Spleen (tissue), 13 donors: ENCODE measurements at places on chromosomes 5 and 9.

DNA sequence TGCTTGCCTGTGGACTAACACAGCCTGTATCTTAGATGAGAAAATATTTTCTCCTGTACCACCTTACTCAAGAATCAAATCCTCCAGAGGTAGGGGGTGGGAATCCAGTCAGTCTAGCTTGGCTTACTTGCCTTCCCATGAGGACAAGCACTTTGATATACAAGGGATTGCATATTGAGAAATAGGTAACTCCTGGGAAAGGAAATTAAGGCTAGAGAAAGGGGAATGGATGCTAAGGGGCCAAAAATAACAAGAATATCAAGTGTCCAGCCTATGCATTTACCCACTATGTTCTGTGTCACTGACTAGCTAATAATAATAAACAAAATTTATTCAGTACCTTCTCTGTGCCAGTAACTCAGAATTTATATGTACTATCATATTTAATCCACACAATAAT, 21.4 kb upstream of the SNX2 start:
- DNase-seq, result no peak

DNA sequence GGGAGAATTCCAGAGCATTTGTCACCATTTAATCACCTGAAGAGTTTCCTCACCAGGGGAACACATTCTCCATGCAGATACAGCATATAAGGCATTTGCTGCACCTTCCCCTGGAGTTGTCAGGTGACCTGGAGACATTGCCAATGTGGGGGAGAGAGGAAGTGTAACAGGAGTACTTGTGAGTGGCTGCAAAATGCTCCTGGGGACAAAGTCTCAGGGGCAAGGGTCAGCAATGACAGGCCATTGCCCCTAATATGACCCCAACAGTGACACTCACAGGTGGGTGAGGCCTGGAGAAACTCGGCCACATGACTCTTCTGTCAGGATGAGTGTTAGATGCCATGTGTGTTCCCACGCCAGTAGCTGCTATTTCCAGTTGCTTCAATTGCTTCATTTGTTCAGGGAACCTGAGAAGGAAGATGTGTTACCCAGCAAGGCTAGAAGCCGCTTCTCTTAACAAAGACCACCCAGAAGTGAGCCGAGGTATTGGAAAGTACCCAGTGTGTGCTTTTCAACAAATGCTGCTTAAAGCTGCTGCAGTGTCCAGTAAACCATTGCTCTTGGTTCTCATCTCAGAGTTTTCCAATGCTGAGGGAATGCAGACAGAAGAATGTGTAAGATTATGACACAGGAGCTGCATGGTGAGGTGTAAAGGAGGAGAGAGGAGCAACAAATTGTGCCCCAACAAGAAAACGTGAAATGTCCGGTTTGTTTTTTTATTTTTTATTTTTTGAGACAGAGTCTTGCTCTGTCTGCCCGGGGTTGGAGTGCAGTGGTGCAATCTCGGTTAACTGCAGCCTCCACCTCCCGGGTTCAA, 128.2 kb upstream of the SLC44A1 start:
- no peak for DNase-seq

DNA sequence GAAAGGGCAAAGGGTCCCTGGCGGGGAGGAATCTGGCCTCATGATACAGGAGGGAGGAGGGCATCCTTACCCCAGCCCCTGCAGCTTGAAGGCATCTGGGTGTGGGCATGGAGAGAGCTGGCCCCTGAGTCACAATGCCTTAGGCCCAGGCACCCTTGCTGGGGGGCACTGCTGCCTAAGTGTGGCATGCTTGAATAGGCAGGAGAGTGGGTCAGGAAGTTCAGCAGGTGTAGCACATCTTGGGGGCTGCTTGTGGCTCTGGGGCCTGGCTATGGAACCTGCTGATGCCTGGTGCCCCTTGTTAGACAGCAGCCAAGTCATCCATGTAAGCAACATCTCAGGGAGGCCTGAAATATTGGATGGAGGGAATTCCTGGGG, 63.1 kb downstream of the HSPA4 start:
- no peak for DNase-seq

GRCh38 chr5:15734058-15734457, 234.1 kb downstream of the FBXL7 start:
- no peak for DNase-seq

DNA sequence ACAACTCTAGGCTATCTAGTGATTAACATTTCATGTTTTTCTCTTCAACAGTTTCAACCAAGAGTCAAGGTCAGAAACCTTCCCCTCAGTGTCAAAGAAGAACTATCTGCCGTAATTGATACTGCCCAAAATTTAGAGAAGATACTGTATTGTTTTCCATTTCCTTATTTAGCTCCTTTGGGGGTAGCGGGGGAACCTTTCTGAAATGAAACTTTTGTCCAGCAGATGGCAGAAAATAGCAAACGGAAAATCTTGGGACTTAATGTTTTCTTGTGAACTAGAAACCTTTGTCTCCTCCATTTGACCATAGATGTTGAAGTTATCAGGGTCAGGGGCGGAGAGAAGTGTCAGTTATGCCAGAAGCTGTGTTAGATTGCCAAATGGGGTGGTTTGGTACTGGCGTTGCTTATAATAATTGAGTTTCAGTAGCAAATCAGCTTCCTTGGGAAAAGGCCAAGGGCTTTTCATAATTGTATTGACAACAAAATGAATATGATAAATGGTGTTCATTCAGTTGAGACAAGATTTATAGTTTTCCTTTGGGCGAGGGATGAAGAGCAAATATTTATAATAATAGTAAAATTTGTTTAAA, 101.7 kb upstream of the TLX3 start:
- no peak for DNase-seq

DNA sequence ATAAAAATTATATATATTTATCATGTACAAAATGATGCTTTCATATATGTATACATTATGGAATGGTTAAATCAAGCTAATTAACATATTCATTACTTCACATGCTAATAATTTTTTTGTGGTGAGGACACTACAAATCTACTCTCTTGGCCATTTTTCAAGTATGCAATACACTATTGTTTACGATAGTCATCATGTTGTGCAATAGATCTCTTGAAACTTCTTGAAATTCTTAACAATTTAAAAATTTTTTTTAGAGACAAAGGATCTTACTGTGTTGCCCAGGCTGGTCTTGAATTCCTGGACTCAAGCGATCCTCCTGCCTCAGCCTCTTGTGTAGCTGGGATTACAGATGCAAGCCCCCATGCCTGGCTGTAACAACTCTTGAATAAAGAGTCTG, 45.2 kb upstream of the SHOC1 start:
- DNase-seq, result no peak

- DNase-seq, result no peak
Measured at GRCh38 chr5:155049569-155050383, 36.2 kb downstream of the KIF4B start.

DNA sequence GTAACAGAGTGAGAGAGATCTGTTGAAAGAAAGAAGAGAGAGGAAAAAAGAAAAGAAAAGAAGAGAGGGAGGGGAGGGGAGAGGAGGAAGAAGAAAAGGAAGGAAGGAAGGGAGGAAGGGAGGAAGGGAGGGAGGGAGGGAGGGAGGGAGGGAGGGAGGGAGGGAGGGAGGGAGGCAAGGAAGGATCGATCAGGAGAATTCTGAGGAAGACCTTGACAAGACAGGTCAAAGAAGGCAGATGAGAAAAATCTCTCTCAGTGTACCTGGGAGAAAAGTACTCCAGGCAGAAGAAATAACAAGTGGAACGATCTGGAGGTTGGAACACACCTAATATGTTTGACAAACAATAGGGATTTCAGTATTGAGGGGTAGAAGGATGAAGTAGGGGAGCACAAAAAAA, 64.6 kb upstream of the SUSD1 start:
- no peak for DNase-seq

GRCh38 chr9:137320555-137321384, 18.7 kb upstream of the NRARP start:
- DNase-seq, result peak; percentile 90

- DNase-seq, result no peak
Measured at GRCh38 chr9:22382331-22382730, 64.3 kb upstream of the DMRTA1 start.

DNA sequence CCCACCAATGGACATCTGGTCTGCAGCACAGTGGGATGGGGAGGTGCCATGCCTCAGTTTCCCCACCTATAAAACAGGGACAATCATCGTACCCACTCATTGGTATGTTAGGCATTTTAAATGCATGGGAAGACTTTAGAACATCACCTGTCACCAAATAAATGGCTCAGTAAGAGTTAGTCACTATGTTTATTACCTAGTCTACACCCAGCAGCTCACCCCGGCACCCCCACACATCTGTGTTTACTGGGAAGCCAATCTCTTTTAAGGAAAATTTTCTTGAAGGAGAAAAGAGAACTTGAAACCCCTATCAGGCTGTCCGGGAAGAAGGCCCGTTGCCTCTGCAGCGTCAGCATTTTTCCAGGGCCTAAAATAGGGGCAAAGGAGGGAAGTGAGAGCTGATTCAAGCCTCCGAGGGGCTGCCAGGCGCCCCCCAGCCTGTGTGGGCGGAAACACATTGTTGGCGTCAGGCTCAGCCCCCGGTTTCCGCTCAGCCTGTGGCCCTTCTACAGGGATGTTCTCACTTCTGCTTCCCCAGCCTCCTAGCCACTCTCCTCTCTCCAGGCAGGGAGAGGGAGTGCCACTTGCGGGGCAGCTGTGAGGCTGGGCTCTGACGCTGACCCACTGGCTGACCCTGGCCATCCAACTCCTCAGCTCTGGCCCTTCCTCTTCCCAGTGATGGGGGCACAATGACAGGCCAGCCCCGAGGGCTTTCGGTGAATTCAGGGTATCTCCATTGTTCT, 4.6 kb downstream of the CSF1R start:
- peak; percentile 88 for DNase-seq

DNA sequence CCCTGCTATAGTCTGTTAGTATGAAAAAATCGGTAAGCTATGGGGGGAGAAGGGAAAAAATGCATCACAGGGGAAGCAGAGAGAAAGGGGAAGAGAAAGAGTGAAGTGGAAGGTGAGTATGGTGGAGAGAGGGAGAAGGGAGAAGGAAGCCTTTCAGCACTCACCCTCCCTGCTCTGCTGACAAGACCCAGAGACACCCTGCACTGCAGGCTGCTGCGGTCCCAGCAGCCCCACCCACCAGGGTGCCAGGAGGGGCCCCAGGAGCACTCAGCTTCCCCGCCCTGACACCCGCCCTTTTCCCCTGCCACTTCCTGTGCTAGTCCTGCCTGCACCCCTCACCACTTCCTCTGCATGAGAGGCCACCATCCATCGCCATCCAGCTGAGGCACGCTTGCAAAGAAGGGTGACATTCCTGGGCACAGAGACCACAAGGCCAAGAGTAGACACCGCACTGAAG, 12.7 kb downstream of the STK10 start:
- peak; percentile 98 for DNase-seq

GRCh38 chr5:169694091-169694625, 57.1 kb downstream of the DOCK2 start:
- no peak for DNase-seq

- DNase-seq, result no peak
Measured at GRCh38 chr9:115939065-115939765, 214.4 kb upstream of the PAPPA start.

- DNase-seq, result no peak
Measured at GRCh38 chr5:68086439-68086838, 129.1 kb upstream of the PIK3R1 start.

DNA sequence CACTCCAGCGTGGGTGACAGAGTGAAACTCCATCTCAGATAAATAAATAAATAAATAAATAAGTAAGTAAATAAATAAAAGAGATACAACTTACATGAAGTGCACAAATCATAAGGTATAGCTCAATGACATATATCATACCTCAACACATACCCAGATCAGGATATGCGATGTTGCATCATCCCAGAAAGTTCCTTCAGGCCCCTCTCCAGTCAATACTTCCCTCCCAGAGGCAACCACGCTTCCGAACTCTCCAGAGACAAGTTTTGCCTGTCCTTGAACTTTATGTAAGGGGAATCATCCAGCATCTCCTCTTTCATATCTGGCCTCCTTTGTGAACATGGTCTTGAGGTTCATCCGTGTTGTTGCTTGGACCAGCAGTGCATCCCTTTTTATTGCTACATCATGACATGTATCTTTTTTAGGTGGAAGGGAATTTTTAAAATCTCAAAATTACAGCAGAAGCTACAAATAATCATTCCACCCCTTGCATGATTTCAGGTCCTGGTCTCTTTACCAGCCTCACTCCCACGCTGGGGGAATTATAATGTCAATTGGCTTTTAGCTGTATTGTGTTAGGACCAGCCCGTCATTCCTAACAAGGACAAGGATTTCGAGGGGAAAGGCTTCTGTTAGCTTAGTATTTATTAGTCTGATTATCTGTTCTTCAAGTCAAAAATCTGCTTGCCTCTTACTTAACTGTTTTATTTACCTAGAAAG, 32.9 kb upstream of the AOPEP start:
- no peak for DNase-seq

DNA sequence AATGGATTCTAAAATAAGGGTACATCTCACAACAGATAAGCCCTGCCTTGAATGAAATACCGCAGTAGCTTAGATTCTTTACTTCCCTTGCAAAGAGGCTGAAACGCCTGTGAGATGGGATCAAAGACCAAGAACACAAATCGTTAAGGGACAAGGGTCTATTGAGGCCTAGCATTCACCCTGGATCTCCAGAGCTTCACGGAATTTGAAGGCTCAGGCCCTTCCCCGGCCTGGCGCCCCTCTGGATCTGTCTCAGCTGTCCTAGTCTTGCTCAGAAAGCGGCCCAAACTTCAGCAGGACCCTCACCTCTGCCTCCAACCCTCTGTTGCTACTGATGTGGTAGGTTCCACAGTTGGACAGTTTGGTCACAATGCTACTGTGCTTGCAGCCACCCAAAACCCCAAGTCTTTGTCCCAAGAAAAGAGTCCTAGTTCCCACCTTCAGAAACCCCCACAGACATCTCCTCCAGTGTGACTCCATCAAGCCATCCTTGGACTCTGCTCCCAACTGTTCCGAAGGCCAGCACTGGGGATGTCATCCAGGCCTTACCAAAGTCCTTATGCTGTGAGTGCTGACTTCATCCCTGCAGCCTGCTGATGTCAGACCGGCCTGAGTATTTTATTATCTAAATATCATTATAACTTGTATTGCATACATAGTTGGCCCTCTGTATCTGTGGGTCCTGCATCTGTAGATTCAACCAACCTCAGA, 9.4 kb downstream of the CORO2A start:
- DNase-seq, result peak; percentile 38

- no peak for DNase-seq
Measured at GRCh38 chr9:126474206-126474765, 139.4 kb upstream of the LMX1B start.

DNA sequence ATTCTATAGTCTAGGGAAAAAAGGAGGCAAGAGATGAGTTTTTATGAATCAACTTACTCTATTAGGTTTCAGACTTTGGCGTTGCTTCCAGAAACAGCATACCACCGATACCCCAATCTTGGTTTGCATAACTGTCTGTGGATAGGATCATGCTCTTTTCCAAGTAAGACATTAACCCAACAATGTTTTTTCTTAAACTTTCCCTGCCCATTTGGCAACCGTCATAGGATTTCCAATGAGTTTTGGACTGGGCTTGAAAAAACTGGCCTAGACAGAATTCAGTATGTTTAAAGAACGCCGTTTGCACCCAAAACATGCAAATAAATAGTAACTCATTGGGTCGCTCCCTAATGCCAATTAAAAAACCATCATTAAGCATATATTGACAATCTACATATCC, 106.0 kb downstream of the SMIM23 start:
- DNase-seq, result no peak
